Trophoblast cell (in vitro differentiated cells and primary cell): ENCODE measurements at places on chromosomes 7 and 10.

DNA sequence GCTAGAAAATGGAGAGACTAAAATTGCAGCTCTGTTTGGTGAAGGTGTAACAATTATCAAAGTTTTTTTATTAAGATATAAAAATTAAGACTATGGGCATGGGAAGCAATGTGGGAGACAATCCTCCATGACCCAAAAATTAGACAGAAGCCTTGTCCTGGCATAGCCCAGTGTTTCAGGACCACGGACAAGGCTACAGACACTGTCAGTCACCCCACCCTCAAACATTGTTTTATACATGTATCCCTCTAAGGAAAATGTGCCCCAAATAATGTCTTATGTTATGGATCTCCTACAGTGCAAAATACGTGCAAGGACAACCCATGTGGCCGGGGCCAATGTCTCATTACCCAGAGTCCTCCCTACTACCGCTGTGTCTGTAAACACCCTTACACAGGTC is 24.0 kb downstream of the HABP2 start:
- no peaks in the 10 kb centered on the region for H3K4me1 ChIP-seq
- no peaks in the 10 kb centered on the region for H3K36me3 ChIP-seq
- H3K27me3 ChIP-seq, result no peaks in the 10 kb centered on the region
- H3K4me3 ChIP-seq, result no peak overlapping the region

DNA sequence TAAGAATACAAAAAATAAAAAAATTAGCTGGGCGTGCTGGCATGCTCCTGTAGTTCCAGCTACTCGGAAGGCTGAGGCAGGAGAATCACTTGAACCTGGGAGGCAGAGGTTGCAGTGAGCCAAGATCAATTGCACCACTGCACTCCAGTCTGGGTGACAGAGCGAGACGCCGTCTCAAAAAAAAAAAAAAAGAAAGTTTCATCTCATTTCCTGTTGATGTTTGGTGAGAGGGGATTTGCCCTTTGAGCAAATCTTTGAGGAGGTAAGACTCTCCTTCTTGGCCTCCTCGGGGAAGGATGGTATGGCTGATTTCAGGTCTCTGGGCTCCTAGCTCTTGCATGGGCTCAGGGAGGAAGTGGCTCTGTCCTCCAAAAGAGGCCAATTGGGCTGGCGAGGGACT is 3.6 kb upstream of the GRID2IP start:
- no peak for DNase-seq
- no peaks in the 10 kb centered on the region for H3K36me3 ChIP-seq
- H3K4me3 ChIP-seq, result no peak overlapping the region
- no peak overlapping the region for H3K27ac ChIP-seq
- H3K27me3 ChIP-seq, result no peaks in the 10 kb centered on the region

DNA sequence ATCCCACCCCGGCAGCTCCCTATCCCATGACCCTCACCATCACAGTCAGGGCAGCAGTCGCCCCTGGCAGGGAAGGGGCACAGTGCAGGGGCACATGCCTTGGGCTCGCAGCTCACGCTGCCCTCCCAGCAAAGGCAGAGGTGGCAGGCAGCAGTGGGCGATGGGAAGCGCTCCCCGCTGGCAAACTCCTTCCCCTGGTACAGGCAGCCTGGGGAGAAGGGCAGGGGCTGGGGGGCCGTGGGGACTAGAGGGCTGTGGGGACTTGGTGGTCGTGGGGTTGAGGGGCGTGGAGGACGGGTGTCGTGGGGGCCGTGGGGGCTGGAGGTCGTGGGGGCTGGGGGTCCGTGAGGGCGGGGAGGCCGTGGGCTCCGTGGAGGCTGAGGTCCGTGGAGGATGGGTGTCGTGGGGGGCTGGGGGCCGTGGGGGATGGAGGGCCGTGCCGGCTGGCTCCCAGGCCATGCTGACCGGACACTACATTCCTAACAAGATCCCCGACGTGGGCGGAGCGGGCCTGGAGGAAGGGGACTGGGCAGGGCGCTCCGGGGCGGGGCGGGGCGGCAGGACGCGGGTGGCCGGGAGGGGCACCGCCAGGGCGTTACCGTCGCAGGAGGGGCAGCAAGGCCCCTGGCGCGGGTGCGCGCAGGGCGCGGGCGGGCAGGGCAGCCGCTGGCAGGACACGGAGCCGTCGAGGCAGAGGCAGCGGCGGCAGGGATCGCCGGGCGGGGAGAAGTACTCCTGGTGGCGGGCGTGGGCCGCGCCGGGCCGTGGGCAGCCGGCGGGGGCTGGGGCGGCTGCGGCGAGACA is 20.0 kb downstream of the KCP start:
- H3K4me3 ChIP-seq, result peak overlapping the region; percentile 66
- peaks cover 10% of the 10 kb centered on the region for H3K4me1 ChIP-seq
- DNase-seq, result peak; percentile 58
- H3K36me3 ChIP-seq, result no peaks in the 10 kb centered on the region
- H3K27me3 ChIP-seq, result peaks cover 13% of the 10 kb centered on the region

DNA sequence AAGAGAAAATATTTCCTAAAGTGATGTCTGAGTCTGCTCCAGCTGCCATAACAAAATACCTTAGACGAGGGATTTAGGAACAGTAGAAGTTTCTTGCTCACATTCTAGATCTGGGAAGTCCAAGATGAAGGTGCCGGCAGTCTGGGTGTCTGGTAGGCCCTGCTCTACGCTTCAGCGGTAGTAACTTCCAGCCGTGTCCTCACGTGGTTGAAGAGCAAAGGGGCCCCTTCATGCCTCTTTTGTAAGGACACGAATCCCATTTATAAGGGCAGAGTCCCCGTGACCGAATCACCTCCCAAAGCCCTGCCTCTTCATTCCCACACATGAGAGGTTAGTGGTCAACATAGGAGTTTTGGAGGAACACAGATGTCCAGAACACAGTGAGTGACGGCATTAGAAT is 52.2 kb upstream of the INPP5A start:
- no peak overlapping the region for H3K27ac ChIP-seq
- DNase-seq, result no peak
- H3K27me3 ChIP-seq, result no peaks in the 10 kb centered on the region
- H3K4me3 ChIP-seq, result no peak overlapping the region
- H3K36me3 ChIP-seq, result no peaks in the 10 kb centered on the region

GRCh38 chr10:76769582-76769981 is 868.0 kb downstream of the KCNMA1 start:
- no peak overlapping the region for H3K4me3 ChIP-seq
- no peaks in the 10 kb centered on the region for H3K4me1 ChIP-seq
- H3K27me3 ChIP-seq, result no peaks in the 10 kb centered on the region
- H3K36me3 ChIP-seq, result no peaks in the 10 kb centered on the region
- DNase-seq, result no peak
- no peak overlapping the region for H3K27ac ChIP-seq

DNA sequence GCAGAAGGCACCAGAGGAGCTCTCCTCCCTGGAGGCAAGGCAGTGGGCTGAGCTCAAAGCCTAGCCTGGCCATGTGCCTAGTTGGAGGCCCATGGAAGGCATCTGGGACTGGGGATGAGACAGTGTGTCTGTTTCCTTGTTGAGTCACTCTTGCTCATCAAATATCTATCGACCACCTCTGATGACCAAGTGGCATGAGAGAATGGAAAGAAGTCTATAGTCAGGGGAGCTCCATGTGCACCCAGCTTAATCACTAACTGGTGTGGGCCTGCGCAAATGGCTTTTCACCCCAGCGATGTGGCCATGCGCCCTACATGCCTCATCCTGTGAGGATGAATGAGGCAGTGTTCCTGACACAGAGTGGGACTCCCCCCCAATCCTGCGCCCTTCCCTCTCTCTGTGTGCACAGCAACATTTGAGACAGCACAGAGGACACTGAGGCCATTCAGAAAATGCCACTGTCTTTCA is 229.9 kb downstream of the RPS24 start:
- no peak overlapping the region for H3K4me3 ChIP-seq
- H3K27ac ChIP-seq, result no peak overlapping the region
- DNase-seq, result no peak
- H3K27me3 ChIP-seq, result no peaks in the 10 kb centered on the region
- peaks cover 36% of the 10 kb centered on the region for H3K4me1 ChIP-seq

- no peaks in the 10 kb centered on the region for H3K27me3 ChIP-seq
- H3K36me3 ChIP-seq, result no peaks in the 10 kb centered on the region
- H3K4me3 ChIP-seq, result peak within 1 kb of the TSS; percentile 96
- DNase-seq, result peak; percentile 86
- peak within 1 kb of the TSS; percentile 86 for H3K27ac ChIP-seq
- no peaks in the 10 kb centered on the region for H3K4me1 ChIP-seq
Observed at GRCh38 chr10:34815185-34816084, at the start of gene PARD3. Gene PARD3 (minus strand): TSS chr10:34815296. CDS start chr10:34814995, 301 bp downstream.

DNA sequence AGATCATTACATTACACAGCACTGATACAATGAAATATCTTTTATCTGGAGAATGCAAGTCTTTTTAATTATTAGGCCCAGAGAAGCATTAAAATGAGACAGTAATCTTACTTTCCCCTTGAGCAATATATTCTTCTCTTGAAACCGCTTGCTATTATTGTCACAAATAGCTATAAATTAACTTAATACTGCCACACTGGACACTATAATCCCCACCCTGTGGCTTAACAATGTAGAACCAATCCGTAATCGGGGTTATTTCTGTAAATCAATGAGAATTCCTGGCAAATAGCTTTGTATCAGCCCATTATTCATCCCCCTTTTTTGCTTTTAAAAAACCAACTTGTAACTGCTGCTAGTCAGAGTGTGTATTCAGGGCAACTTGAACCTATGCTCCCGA is 366.2 kb upstream of the VWC2 start:
- no peaks in the 10 kb centered on the region for H3K4me1 ChIP-seq
- H3K27ac ChIP-seq, result no peak overlapping the region
- no peaks in the 10 kb centered on the region for H3K36me3 ChIP-seq
- no peaks in the 10 kb centered on the region for H3K27me3 ChIP-seq
- no peak for DNase-seq

- H3K4me1 ChIP-seq, result no peaks in the 10 kb centered on the region
- DNase-seq, result no peak
- H3K27me3 ChIP-seq, result no peaks in the 10 kb centered on the region
- H3K36me3 ChIP-seq, result no peaks in the 10 kb centered on the region
Observed at GRCh38 chr10:14774214-14774580, 500 bp downstream of the FAM107B start.

DNA sequence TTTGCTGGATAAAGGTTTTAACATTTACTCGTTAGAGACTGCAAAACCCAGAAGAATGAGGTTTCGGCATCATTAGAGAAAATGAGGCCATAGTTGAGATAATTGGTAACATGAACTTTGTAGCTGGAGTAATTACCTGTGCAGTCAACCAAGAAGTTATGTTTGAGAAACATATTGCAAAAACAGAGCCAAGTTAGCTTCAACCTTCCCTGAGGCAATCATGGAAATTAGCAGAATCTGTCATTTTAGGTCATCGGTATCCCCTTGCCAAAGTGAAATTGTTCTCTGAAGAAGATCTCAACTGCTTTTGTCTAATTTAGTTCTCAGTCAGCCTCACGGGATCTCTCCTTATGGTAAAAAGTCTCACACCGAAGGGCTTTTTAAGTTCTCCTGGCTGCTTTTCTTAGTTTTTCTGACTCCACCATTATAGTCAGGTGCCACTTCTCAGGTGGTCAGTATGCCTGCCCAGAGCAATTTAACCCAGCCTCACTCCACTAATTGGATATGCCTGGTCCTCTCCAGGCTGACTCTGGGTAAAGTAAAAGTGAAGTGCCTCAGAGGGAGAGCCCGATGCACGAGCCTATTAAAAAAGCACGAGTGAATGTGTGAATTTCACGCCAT is 52.5 kb downstream of the NRCAM start:
- no peaks in the 10 kb centered on the region for H3K36me3 ChIP-seq
- H3K27ac ChIP-seq, result no peak overlapping the region
- H3K4me3 ChIP-seq, result no peak overlapping the region
- no peaks in the 10 kb centered on the region for H3K4me1 ChIP-seq

DNA sequence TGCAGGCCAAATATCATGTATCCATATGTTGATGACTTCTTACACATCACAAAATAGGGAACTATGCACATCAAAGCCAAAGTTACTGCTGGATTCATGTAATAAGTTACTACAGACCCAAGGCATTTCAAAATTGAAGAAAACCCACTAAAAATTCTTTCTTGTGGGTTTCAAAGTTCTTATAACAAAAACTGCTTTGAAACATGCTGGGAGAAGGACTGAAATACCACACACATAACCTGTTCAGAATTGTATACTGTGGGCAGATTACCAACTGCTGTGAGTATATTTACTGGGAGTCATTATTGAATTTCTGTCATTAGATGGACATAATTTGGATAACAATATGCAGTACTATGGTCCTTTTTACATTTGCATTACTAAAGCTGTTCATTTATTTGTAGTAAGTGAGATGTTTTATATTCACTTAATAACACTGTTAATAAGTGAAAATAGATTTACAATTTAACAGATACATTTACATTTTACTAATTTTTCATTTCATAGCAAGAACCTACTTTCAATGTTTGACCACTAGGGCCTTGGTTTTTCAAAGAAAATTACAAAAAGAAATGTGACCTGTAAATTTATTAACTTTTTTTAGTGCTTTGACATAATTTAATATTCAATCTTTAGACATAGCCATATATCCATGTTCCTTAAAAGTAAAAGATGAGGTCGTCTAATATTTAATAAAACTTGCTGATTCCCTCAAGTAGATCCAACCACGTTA is 132.6 kb downstream of the MAGI2 start:
- no peaks in the 10 kb centered on the region for H3K27me3 ChIP-seq
- no peaks in the 10 kb centered on the region for H3K36me3 ChIP-seq
- no peak overlapping the region for H3K27ac ChIP-seq
- DNase-seq, result no peak

GRCh38 chr10:28082316-28082715 is 83.4 kb upstream of the ODAD2 start:
- no peak overlapping the region for H3K27ac ChIP-seq
- no peak overlapping the region for H3K4me3 ChIP-seq
- no peaks in the 10 kb centered on the region for H3K4me1 ChIP-seq
- H3K27me3 ChIP-seq, result no peaks in the 10 kb centered on the region
- no peaks in the 10 kb centered on the region for H3K36me3 ChIP-seq

DNA sequence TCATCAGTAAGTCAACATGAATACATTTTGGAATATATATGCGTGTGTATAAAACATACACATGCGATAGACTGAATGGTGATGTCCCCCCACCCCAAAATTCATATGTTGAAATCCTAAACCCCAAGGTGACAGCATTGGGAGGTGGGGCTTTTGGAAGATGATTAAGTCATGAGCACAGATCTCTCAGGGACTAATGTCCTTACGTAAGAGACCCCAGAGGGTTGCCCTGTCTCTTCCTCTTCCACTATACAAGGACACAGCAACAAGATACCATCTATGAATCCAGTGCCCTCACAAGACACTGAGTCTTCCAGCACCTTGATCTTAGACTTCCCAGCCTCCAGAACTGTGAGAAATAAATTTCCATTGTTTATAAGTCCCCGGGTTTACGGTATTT is 22.5 kb downstream of the DRGX start:
- no peaks in the 10 kb centered on the region for H3K36me3 ChIP-seq
- no peak overlapping the region for H3K27ac ChIP-seq
- H3K4me1 ChIP-seq, result peaks cover 8% of the 10 kb centered on the region
- no peaks in the 10 kb centered on the region for H3K27me3 ChIP-seq
- no peak for DNase-seq
- H3K4me3 ChIP-seq, result no peak overlapping the region

DNA sequence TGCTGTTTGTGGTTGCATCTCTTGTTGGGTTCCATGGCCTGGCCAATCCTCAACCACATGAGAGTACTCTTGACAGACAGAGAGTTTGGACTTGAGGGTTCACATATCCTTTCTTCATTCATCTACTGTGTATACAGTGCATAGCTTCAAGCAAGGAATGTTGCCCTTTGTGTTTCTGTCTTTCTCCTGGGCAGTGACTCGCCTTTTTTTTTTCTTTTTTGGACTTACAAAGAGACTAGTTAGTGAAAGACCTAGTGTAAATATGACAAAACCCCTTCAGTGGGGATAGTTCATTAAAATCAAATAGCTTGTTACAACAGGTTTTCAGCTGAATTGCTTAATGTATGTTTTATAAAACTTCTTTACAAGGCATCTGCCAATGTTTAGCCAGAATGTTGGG is 290.2 kb downstream of the FGFR2 start:
- H3K4me1 ChIP-seq, result peaks cover 5% of the 10 kb centered on the region
- no peaks in the 10 kb centered on the region for H3K36me3 ChIP-seq
- H3K27me3 ChIP-seq, result no peaks in the 10 kb centered on the region
- DNase-seq, result no peak
